Suprapubic skin (tissue), 4 donors: ENCODE measurements at places on chromosomes 12 and 14. TPM values are rescaled to one million over a fixed set of nuclear protein-coding genes. Genes with fewer than 3 reads are reported as not detected.

DNA sequence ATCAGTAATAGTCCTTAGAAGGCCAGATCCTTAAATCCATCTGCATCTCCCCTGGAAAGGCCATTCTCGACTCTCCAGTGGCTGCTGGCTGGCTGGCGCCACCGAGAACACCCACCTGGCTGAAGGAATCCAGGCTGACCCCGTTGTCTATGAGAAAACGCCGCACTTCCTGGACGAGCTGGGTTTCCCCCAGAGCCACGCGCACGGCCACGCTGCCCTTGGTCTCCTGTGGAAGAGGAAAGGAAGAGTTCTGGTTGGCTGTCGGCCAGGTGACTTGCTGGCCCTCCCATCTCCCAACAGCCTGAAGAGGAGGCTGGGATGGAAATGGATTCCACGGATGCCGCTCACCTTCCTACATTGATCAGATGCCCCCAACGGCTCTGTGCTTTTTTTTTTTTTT, 23.9 kb downstream of the RBM19 start:
- no peaks in the 10 kb centered on the region for H3K27me3 ChIP-seq
- no peak overlapping the region for H3K27ac ChIP-seq
- peaks cover 99% of the 10 kb centered on the region for H3K36me3 ChIP-seq

GRCh38 chr12:24222968-24223367, 273.5 kb upstream of the SOX5 start:
- H3K4me1 ChIP-seq, result peaks cover 8% of the 10 kb centered on the region
- H3K36me3 ChIP-seq, result no peaks in the 10 kb centered on the region
- no peak overlapping the region for H3K4me3 ChIP-seq
- H3K27me3 ChIP-seq, result no peaks in the 10 kb centered on the region
- no peak overlapping the region for H3K27ac ChIP-seq

DNA sequence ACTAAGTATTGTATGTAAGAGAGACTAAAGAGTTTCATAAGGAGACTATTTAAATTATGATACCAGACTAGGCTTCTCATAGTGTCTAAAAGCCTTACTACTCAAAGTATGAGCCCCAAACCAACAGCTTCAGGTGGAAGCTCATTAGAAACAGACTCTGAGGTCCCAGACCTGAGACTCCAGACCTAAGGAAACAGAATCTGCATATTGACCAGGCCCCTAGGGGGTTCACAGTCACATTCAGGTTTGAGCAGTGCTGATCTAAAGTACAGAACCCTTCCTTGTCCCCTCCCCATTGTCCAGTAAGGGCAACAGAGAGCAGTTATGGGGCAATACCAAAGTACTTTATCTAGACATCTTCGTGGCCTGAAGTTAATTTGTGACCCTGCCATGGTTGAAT, 87.7 kb downstream of the SSPN start:
- no peaks in the 10 kb centered on the region for H3K36me3 ChIP-seq
- H3K4me1 ChIP-seq, result peaks cover 13% of the 10 kb centered on the region
- H3K4me3 ChIP-seq, result no peak overlapping the region
- H3K27ac ChIP-seq, result no peak overlapping the region
- no peak for DNase-seq

DNA sequence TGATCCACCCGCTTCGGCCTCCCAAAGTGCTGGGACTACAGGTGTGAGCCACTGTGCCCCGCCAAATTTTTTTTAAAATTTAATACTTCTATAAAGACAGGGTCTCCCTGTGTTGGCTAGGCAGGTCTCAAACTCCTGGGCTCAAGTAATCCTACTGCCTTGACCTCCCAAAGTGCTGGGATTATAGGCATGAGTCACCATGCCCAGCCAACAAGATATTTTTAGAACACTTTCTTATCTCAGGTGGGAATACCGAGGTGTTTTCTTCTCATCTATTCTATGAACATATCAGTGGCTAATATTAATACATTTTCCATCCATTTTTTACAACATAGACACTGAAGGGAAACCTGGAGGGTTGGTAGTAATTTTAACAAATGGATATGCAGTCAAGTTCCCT, 38.0 kb upstream of the DHRS4 start:
- no peak for DNase-seq
- H3K36me3 ChIP-seq, result no peaks in the 10 kb centered on the region
- H3K4me3 ChIP-seq, result no peak overlapping the region
- no peaks in the 10 kb centered on the region for H3K27me3 ChIP-seq

Gene IL22
- not detected for total RNA-seq

GRCh38 chr14:59301354-59301753, 112.9 kb downstream of the DAAM1 start:
- no peak overlapping the region for H3K27ac ChIP-seq
- peaks cover 23% of the 10 kb centered on the region for H3K4me1 ChIP-seq
- H3K4me3 ChIP-seq, result no peak overlapping the region
- H3K36me3 ChIP-seq, result no peaks in the 10 kb centered on the region
- H3K27me3 ChIP-seq, result no peaks in the 10 kb centered on the region

- H3K27me3 ChIP-seq, result no peaks in the 10 kb centered on the region
- peaks cover 35% of the 10 kb centered on the region for H3K4me1 ChIP-seq
- no peaks in the 10 kb centered on the region for H3K36me3 ChIP-seq
- no peak overlapping the region for H3K27ac ChIP-seq
- no peak for DNase-seq
- no peak overlapping the region for H3K4me3 ChIP-seq
Observed at GRCh38 chr12:52584156-52584682, 10.6 kb upstream of the KRT74 start.
